ENCODE measurements at places on chromosomes 6 and 20.

GRCh38 chr6:163423696-163424095, 9.2 kb downstream of the QKI start:
- DNase-seq = no peak

DNA sequence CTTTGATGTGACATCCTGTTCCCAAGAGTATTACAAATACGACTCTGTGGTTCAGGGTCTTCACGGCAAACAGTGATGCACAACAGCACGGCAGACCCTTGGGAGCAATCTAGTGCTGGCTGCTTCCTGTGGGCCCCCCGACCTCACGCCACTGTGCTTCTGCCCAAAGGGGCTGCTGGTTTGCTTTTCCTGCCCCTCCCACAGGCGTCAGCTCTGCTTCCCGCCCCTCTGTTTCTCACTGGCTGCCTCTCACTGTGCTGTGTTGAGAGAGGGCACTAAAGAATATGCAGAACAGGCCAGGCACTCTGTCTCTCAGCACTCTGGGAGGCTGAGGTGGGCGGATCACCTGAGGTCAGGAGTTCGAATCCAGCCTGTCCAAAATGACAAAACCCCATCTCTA, 554.5 kb upstream of the AGPAT4 start:
- DNase-seq = no peak

DNA sequence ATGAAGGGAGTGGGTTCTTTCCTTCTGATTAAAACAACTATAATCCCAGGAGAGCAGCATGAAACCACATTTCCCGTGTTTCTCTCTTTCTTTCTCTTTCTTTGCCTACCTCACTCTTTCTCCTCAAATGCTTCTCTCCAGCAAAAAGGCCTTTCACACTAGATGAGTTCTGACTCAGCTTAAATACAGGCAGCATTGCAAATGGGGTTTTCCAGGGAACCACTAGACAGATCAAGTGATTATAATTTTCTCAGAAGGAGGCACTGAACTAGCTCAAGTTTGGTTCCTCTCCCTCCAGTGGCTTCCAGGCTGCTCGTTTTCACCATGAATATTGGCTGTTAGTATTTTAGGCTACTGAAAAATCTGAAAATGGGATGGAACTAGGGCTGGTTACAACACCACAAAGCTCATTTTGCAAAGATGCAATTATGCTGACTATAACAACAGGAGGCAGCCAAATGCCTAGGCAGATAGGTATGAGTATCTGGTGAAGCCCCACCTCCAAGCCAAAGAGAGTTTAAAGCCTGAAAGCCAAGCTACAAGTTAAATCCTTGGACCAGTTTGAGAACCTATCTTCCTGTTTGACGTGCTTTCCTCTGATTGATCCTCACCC, 260.0 kb downstream of the MMUT start:
- no peak for DNase-seq

- no peak for DNase-seq
These were observed 295.4 kb downstream of the TFAP2C start for GRCh38 chr20:56924292-56925081.

- no peak for DNase-seq
These were observed 255.4 kb upstream of the IRAK1BP1 start for GRCh38 chr6:78611886-78612480.

DNA sequence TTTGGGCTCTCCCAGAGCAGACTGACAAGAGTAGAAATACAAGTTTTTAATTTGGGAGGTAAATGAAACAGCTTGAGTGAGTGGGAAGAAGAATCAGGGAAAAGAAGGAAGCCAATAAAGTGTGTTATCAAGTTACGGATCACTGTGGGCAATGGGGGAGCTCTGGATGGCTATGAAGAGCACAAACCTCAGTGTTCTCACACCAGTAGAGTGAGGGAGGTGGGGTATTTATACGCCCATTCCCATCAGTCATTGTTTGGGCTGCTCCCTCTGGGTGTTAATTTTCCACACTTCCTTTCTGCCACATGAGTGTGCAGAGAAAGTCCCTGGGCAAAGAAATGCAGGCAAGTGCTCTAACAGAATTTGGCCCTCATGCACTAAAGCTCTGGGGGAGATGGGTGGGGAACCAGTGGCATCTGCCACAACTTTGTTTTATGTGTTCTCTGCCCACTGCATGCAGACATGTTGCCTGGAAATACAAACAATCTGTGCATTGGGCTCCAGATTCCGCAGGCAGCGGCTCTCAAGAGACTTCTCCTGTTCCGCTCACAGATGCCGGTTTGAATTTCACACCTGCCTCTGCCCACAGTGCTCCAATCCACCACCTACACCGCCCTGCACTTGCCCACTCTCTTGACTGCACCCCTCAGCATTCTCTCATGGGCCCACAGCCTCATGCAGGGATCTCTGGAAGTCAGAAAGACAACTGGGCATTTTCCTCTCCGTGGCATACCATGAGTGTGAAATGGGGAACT, 211.1 kb upstream of the RNF24 start:
- no peak for DNase-seq

GRCh38 chr6:144075875-144076274, 19.5 kb downstream of the SF3B5 start:
- DNase-seq = no peak

GRCh38 chr20:62135573-62136266, 7.5 kb downstream of the PSMA7 start:
- DNase-seq = no peak

- DNase-seq = peak; percentile 56
These were observed 625.4 kb downstream of the QKI start for GRCh38 chr6:164039954-164040375.

- no peak for DNase-seq
These were observed 89.2 kb upstream of the THEMIS start for GRCh38 chr6:127990074-127990473.

GRCh38 chr6:168884646-168885086, 369.0 kb downstream of the THBS2 start:
- peak; percentile 77 for DNase-seq

DNA sequence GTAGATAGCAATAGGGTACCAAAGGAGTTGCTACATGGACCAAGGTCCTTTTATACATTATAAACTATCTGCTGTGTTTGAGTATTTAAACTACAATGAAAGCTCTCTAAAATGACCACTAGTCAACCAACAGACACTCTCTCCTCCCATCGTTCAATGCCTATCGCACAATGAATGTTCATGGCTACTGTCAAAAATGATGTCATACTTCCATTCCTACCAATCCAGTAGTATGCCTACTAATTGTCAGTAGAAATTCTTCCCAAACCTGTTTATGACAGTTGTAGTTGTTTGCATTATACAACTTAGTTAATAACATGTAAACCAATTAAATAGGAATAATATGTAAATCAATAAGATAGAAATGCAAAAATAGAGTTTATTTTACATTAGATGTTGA, 39.0 kb upstream of the VSX1 start:
- no peak for DNase-seq

DNA sequence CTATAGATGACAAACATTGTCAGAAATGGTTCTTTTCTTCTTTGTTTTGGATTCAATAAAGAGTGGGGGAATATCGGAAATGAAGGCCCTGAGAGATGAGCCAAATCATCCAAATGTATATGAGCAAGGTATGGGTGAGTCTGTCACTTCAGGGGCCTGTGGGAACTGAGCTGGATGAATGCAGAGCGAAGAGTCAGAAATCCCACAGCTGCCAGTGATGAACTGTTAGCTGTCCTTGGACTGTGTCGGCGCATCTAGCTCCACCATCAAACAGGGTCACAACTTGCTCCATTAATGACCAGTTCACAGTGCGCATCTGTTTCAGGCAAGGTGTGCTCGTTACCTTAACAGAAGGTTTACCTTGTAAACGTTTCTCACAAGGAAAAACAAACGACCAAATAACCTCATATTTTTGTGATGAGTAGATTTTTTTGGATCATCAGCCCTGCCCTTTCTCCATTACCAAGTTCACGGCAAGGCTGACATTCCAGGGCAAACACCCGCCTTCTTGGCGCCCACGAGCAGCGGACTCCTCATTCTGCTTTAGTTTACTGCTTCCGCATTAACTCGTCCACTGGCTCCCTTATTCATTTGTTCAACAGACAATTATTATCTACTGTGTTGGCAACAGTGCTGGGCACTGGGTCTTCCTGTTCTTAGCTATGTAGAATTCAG, 15.0 kb upstream of the CCN6 start:
- no peak for DNase-seq

DNA sequence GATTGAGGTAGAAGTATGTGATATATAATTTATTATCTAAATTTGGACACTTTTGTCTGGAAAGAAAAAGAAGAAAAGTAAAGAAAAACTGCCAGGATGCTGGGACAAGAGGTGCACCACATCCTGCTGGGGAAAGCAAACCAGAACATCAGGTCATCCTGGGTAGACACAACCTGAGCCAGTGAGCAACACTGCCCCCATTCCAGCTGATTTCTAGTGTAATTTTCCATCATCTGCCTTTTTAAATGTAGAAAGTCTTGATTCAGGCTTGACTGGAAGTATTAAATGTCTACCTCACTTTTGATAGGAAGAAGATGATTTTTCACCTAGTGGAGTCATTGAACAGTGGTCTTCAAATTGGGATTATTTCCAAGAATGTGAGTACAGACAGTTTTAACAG, 1164.5 kb upstream of the CITED2 start:
- DNase-seq = no peak

- DNase-seq = no peak
These were observed 336.6 kb downstream of the TAF4 start for GRCh38 chr20:61728786-61729770.

DNA sequence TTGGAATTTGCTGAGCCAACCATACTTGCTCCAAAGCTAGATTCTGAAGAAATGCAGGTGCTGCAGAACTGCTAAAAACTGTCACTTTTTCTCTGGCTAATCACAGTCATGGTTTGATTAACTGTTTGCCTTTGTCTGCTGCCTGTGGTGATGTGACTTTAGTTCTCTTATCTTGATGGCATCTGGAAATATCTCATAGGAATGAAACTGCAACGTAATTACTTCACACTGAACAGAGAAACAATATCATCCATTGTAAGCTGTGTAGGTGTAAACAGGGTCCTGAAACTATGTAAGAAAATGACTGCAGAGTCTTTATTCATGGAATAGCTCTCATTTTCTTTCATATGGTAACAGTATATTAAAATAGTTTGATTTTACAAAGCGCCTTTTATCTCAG, 721.9 kb upstream of the HS3ST5 start:
- no peak for DNase-seq

GRCh38 chr6:24154121-24154520, 28.1 kb downstream of the NRSN1 start:
- DNase-seq = no peak

- DNase-seq = no peak
These were observed 19.3 kb downstream of the RIPOR2 start for GRCh38 chr6:24916496-24916895.

DNA sequence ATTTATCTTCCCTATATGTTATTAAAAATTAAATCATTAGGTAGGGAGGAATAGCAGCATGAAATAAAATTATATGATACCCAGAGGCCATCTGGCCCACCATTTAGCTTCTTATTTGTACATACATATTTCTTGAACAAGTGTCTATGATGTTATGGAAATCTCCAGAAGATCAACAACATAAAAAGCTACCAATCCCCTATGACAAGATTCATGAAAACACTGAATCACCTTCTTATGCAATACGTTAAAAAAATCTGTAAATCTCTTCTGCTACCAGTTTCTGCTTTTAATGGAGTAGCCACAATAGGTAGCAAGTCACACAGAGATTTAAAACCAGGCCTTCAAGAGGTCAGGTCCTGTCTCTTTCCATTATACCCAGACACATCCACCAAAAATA, 125.8 kb upstream of the ENPP5 start:
- no peak for DNase-seq

GRCh38 chr20:41627001-41627495, 8.9 kb upstream of the CHD6 start:
- DNase-seq = no peak

DNA sequence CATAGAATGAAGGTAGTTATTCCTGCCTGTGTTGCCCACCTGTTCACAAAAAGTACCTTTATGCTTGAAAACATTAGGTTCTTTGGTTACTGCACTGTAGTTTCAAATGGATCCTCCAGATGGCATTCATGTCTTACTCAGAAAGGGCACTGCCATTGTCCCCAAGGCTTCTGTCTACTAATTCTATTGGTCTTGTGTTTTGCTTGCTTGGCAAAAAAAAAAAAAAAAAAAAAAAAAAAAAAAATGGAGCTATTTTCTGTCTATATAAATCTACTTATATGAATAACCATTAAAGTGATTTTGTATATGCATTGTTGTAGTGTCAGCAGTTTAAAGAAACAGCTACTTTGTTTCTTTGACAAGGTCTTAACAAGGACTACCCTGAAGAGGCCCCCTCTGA, 12.7 kb upstream of the EFHC1 start:
- peak; percentile 58 for DNase-seq

GRCh38 chr20:26276554-26277210, 580.0 kb upstream of the ZNF337 start:
- no peak for DNase-seq

- no peak for DNase-seq
These were observed 871.3 kb upstream of the EYS start for GRCh38 chr6:66578362-66578761.

DNA sequence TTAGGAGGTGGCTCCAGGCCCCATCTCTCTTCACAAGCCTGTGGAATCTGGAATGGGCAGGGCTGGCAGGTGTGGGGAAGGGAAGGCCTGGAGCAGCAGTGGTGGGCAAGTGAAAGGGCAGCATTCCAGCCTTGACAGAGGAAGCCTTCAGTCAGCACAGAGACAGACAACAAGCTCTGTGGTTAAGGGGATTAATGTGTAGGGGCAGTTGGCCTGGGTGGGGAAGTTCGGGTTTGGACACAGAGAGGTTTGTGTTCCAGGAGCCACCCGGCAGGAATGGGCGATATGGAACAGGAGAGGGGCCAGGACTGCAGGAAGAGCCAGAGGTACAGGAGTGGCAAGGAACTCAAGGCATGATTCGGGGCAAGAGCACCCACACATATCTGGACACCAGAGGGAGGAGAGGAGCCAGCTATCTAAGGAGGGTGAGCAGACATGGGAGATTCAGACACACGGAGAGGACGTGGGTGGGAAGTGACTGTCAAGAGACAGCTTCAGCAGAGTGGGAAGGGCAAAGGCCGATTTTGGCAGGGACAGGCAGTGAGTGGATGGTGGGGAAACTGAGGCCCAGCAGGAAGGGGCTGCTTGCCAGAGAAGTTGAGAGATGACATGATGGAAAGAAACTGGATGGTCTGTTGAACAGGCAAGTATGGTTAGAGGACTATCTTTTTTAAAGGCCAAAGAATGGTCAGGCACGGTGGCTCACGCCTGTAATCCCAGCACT, 2.5 kb upstream of the SLC44A4 start:
- DNase-seq = no peak

GRCh38 chr6:133042550-133043120, 198.5 kb upstream of the EYA4 start:
- DNase-seq = no peak

DNA sequence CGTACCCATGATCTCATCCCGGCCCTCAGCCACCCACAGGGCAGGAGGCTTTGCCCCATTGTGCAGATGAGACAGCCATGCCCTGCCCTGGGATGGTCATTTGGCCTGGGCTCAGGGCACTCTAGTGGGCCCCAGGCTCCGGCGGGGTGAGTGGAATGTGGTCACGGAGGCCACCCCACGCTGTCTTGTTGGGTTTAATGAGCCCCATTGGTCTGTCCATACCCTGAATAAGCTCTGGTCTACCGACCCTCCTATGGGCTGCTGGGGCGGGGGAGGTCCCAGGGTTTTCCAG, 50.6 kb downstream of the FGD2 start:
- DNase-seq = no peak

GRCh38 chr6:51213811-51214210, 395.1 kb downstream of the TFAP2B start:
- DNase-seq = no peak

Measured in CD4-positive, alpha-beta T cell treated with Interleukin-17A for 1 hour (primary cell).